ENCODE measurements at places on chromosomes 7 and 10.

DNA sequence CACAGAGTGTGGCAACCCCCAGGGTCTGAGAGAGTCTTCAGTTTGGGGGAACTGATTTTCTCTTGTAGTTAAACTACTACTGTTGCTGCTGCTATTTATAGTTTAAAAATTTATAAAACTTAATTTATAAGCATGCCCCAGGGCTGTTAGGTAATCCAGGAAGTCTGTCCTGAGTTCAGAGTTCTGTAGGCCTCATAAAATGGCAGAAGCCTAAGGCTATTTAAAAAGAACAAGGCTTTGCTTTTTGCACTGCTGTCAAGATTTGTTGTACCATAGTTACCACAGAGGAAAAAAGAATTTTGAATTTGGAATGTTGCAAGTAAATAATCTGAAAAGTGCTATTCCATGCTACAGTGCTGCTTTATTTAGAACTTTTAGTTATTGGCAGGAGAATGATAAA lies 66.1 kb downstream of the AGK start:
- no peak for DNase-seq

DNA sequence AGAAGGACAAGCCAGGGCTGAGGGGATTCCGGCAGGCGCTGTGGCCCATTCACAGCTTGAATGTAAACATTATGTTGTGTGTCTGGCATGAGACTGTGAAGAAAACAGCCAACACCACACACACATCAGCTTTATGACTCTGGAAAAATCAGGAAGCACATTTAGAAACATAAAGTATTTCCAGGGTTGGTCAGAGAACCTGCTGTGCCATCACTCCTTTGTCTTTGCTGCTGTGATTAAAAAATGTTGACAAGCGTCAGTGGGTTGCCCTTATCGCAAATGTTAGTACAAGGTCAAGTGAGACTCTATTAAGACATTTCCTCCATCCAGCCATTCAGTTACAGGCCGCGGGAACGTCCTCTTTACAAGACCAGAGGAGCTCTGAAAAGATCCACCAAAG lies 95.4 kb downstream of the TAX1BP1 start:
- DNase-seq, result no peak

- DNase-seq, result no peak
Observed at GRCh38 chr7:119733127-119733879, 539.7 kb upstream of the KCND2 start.

- no peak for DNase-seq
Observed at GRCh38 chr7:147539685-147540084, 1050.9 kb upstream of the C7orf33 start.

DNA sequence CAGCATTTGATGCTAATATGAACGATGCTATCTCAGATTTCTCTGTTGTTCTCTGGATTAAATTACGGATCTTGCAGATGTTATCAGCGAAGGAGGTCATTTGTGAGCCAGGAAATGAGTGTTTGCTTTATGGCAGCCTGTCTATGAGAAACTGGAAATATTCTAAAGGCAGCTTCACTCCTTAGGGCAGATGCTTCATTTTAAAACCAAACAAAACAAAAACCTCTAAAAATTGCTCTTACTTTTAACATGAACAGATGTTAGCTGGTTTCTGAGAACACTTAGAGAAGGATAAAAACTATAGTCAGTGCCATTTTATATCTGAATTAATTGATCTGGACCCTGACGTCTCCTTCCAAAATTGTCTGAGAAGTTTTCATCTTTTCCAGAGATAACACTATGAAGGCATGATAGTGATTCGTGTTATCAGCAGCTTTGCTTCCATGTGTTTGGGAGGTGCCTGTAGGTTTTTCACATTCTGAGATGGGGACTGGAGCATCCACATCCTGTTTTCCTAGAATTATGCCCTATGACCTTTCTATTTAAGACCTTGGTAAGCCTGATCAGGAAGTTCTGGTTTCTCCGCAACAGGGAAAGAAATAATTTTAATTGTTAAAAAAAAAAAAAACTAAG lies 53.1 kb downstream of the CPED1 start:
- no peak for DNase-seq

DNA sequence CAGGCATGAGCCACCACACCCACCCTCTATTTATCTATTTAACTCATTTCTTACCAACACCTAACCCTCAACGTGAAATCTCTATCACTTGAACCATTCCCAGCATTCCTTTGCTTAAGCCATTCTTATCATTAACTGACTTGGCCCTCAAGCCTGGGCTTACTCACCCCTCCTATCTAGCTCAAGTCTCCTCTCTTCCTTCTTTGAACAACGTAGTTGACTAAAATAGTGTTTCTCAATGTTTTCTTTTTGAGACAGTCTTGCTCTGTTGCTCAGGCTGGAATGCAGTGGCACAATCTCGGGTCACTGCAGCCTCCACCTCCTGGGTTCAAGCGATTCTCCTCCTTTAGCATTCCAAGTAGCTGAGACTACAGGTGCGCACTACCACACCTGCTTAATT lies 7.0 kb downstream of the ANXA7 start:
- no peak for DNase-seq

DNA sequence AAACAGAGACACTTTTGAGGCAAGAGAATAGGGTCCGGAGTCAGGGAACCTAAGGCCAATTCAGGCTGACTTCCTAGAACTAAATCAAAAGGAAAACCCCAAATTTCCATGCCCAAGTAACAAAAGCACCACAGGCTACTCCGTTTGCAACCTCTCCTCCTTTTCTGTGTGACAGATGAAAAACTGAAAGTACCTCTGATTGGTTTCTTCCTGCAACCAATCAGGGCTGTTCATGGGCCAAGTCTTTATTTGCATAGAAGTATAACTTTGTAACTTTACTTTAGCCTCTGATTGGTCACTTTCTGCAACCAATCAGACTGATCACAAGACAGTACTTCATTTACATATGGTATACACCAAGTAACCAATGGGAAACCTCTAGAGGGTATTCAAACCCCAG lies 239.9 kb upstream of the KCND2 start:
- DNase-seq, result no peak

DNA sequence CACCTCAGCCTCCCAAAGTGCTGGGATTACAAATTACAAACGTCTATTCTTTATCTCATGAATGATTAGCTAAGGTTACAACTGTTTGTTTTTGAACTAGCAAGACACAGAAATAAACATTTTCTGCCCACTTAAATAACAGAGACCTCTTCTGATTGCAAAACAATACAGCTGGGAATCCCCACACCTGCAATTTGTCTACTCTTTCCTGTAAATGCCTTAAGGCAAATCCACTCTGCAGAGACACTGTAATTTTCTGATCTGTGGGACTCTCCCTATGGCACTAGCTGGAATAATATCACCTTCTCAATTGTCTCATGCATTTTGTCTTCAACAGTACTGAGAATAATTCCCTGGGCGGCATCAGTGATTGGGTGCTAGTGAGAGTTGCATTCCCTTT lies 149.3 kb upstream of the FAM3C start:
- no peak for DNase-seq

DNA sequence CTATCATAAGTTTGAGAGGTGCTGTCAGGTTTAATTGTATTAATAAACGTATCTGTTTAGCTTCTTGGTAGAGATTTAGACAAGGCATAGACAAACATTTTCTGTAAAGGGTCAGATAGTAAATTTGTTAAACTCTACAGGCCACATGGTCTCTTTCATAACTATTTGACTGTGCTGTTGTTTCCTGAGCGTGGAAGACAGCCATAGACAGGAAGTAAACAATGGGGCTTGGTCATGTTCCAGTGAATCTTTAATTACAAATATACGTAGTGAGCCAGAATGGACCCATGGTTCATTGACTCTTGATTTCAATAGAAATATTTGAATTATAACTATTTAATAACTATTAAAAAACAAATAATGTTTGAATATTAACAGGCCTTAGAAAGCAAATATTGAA lies 451.1 kb downstream of the SH2D4B start:
- no peak for DNase-seq

DNA sequence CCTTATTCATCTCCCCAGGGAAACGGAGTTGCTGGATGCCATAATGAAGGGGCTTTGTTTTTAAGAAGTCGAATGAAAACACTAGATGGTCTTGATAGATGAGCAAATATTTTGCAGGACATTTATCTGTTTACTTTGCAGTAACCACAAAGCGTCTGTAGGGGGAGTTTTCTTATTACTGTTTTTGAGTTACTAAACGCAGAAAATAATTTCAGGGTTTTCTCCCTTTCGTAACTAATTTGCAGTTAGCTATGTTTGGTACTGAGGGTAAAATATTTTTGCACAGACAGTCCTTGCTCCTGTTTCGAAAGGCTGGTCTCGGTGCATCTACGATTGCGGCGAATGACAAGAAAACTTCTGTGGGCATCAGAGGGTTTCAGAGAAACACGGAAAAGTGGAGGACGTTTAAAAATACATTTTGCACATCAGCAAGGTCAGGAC lies 505.6 kb upstream of the MKI67 start:
- DNase-seq, result no peak

DNA sequence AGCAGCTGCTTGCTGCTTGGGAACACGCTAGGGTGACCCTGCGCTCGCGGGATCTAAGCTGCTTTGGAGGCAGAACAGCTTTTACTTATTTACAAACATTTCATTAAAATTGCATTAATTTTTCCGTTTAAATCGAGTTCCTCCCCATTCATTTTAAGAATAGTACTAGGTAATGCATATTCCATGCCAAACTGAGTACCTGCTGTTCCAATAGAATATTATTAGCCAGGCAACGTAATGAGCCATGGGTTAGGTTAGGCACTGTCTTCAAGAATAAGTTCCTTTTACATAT lies 860 bp downstream of the EXOC6 start:
- no peak for DNase-seq

DNA sequence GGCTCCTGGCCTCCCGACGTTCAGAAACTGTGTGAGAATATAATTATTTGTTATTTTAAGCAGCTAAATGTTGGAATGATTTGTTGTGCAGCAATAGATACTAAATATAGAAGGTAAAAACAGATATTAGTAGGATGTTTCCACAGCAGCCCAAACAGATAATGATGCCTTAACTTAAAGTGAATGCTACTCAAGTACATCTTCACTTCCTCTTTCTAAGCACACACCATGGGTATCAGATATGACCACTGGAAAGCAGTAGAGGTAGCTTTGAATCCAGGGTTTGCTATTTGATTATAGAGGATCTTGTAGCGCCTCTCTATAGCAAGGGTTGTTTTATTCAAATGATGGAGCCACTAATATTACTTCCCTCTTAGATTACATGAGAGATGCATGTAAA lies 38.2 kb upstream of the BET1 start:
- no peak for DNase-seq
